Stimulated activated CD8-positive, alpha-beta memory T cell treated with anti-CD3 and anti-CD28 coated beads, Interleukin-4, amount 100 ng/mL, for 24 hours (primary cell): ENCODE measurements at places on chromosomes 11 and 22.

DNA sequence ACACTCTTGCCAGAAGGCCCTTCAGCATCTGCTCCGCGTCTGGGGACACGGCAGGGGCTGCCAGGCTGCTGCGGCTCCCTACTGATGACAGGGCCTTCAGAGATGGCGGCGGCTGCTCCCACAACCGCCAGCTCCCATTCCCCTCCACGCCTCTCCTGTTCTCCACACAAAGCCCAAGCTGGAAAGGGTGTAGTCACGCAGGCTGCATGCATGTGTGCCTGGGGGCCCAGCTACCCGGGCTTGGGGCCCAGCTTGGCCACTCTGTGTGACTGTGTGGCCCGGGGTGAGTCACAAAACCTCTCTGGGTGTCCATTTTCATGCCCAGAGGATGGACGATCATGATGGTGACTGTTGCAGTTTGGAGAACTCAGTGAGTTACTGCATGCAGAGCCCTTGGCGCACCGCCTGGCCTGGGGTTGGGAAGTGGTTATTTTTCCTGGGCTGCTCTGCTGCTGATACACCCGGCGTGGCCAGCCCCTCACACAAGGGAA, 31.7 kb upstream of the PARVB start:
- no peak for DNase-seq

- DNase-seq: peak; percentile 66
These were observed 12.7 kb upstream of the TREH start for GRCh38 chr11:118691926-118692830.

GRCh38 chr11:96331699-96332116, 11.3 kb downstream of the MAML2 start:
- no peak for DNase-seq

DNA sequence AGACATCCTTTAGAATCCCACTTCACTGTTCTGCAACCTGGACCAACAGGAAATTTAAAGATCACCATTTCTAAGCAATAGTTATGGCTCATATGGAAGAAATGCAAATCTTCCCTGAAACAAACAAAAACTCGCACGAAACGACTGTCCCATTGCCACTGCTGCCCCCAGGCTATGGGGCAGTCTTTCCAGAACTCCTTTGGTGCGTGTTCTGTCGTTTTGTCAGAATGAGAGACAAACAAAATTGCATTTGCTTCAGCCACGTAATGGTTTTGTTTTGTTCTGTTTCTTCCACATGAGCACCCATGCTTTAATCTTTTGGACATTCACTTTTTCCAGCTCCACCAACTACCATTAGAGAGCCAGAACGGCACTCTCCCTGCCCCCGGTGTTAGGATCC, 10.8 kb upstream of the FBLN1 start:
- no peak for DNase-seq

DNA sequence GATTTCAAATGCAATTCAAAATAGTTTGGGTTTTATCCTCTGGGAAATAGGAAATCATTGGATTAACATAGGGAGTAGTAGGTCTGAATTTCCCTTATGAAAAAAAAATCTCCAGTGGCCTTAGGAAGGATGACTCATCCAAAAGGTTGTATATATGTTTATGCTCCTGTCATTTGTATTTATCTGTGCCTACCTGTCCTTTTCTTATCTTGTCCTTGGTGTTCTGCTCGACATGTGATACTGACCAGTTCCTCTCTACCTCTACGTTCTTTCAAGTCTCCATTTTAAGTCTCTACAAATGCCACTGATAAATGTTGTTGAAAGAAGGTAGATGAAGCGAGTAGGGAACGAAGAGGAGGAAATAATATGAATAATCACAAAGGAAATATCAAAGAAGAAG, 3.0 kb upstream of the SOX6 start:
- DNase-seq: no peak

- DNase-seq: no peak
These were observed 21.9 kb upstream of the EIF3D start for GRCh38 chr22:36550701-36551495.

DNA sequence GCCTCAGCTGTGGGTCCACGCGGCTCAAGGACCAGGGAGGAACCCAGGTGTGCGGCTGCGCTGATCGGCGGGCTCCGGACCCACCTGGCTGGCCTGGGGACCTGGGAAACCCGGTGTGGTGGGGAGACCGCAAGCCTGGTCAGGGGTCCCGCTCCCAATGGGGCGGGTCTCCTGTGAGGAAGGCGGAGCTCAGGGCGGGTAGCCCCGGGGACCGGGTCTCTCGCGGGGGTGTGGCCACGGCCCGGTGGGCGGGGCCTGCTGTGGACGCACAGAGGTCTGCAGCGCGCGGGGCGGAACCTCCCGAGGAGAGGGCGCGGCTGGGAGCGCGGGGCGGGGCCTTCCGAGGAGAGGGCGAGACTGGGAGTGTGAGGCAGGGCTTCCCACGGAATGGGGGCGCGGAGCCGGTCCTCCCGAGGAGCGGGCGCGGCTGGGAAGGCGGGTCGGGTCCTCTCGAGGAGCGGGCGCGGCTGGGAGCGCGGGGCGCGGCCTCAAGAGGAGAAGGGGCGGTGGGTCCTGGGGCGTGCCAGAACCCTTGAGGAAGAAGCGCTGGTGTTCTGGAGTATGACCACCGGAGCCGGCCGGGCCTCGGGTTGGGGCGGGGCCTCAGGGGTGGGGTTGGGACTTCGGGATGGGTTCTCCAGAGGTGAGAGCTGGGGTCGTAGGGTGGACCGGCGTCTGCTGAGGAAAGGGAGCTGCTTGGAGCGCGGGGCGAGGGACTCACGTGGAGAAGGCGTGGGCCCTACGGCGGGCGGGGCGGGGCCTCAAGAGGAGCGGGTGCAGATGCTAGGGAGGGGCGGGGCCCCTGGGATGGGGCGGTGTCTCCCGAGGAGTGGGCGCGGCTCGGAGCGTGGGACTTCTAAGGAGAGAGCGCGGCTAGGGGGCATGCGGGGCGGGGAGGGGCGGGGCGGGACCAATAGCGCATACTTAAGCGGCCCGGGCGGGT, 20.8 kb downstream of the DGCR6L start:
- DNase-seq: peak; percentile 89

DNA sequence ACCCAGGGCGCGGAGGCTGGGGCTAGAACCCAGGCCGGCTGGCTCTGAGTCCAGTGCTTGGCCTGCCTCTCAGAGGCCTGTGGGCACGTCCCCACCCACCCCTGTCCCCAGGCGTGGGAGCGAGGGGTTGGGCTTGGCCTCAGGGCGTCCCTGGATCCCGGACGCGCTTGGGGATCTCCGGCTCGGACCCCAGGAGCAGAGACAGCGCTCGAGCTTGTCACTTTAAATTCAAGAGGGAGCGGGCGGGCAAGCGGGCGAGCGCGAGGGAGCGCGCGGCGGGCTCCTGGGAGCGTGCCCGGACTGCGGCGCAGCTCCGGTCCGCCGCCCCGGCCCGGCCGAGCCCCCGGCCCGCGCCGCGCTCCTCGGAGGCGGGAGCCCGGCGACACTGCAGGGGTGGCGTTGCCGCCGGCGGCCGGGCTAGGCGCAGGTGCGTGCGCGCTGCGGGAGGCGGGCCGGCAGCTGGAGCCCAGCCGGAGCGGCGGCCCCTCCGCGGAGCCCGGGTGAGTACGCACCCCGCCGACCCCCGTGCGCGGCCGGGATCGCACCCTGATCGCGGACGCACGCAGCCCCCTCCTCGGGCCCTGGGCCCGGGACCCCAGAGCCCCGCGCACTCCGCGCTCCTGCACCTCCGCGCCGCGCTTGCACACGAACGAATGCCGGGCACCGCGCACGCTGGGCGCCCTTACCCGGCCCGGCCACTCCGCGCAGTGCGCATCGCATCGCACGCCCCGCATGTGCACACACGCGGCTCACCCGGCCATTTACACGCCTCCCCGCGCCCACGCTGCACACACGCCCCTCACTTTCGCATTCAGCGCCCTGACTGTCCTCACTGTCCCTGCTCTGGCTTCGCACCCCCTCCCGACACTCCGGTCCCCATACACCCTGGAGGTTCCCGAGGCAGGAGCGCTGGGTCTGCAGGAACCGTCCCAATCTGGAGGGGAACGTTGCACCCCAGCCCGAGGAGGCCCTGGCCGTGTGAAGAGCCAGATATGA, at the start of gene SYT12:
SYT12 (plus strand) TSS at position 174 of the 996 bp plus-strand sequence. CDS start 7,011 bp downstream, outside the sequence.
- no peak for DNase-seq

DNA sequence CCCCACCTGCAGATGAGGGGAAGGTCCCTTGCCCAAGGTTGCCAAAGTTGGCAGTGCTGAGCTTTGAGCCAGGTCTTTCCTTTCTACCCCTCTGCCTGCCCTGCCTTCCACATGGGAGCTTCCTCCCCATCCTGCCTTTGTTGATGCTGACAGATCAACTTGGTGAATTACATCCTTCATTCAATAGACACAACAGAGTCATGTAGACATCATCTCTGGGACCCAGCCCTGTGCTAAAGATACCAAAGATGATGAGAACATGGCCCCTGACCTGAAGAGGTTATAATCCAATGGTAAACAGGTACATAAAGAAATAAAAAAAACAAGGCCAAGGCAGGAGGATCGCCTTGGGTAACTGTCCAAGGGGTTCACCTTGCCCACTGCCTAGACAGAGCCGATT, 42.4 kb upstream of the MAPK1 start:
- DNase-seq: no peak

GRCh38 chr11:17313349-17314231, 37.1 kb downstream of the NUCB2 start:
- no peak for DNase-seq

DNA sequence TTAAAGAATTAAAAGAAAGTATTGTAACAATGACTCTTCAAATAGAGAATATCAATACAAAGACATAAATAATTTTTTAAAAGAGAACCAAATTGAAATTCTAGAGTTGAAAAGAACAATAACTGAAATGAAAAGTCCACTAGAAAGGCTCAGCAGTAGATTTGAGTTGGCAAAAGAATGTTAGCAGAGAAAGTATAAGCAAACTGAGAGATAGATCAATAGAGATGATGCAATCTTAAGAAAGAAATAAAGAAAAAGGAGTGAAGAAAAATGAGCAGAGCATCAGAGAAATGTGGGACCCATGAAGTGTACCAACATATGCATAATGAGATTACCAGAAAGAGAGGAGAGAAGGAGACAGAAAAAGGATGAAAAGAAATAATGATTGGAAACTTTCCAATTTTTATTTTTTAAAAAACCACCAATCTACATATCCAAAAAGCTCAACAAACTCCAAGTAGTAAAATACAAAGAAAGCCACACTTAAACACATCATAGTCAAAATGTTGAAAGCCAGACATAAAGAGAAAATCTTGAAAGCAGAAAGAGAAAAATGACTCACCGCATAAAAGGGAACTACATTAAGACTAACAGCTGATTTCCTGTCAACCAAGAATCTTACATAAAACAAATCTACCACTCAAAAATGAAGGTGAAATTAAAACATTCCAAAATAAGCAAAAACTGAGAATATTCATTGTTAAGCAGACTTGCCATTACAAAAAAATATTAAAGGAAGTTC, 20.9 kb downstream of the NCF4 start:
- DNase-seq: no peak

DNA sequence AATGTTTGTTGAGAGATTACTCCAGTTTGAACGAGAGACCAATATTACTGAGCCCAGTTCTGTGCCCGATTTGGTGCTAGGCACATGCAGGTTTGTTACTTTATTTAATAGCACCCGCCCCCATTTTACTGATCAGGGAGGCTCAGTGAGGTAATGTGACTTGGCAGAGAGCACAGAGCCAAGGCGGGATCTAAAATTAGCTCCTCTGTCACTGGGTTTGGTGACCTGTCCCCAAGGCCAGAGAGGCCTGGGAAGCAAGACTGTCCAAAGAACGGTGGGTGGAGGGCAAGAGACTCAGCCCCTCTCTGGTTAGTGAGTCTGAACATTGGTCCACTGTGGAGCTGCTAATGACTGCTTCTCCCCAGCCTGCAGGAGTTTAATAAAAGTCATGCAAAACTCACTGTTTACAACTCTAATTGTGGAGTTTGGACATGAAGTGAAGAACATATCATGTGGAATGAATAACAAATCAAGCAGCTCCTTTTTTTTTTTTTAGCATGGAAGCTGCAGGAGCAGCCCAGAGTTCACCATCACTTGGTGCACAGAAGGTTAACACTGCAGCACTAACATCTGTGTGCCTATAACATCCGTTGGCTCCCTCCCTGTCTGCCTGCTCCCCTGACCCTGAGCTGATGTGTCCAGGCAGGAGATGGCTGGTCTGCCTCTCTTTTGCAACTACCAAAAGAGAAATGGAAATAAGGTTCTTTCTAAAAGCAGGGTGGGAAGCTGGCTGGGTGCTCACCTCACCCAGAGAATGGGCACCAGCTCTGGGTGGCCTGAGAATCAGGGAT, 39.0 kb downstream of the CSNK2A3 start:
- DNase-seq: no peak
